ENCODE measurements at places on chromosomes 5 and 9.

DNA sequence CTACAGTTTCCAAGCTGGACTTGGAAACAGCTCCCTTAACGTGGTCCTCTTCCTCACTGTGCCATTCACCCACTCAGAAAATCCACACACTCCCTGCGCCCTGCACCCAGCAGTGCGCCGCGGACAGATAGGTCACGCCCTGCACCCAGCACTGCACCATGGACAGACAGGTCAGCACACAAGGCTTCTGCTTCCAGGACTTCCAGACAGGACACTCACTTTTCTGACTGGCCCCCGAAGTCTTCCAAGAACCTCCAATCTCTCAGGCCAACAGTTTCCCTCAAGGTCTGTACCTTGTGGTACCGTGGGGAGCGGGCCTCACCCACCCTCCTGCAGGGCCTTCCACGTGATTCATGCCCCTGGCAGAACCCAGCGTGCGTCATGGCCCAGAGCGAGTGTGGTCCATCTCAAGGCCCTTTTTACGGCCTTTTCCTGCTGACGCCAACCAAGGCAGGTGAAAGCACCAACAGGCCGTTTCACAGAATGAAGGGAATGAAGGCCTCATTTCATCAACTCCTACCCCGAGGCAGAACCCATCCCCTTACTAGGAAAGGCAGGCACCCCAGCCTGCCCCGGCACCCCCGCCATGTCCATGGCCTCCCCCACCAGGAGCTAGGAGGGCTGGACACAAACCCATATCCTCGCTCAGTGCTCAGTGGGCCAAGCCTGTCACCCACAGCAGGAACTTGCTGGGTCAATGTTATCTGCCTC is 17.3 kb downstream of the VAV2 start:
- no peak for DNase-seq

GRCh38 chr9:23073136-23073535 is 626.5 kb downstream of the DMRTA1 start:
- DNase-seq: no peak

- DNase-seq: no peak
These were observed 51.3 kb downstream of the DENND4C start for GRCh38 chr9:19281801-19282200.

- DNase-seq: no peak
These were observed 37.9 kb downstream of the CYFIP2 start for GRCh38 chr5:157303667-157304327.

GRCh38 chr9:101485924-101486692 is 47.5 kb upstream of the RNF20 start:
- no peak for DNase-seq

DNA sequence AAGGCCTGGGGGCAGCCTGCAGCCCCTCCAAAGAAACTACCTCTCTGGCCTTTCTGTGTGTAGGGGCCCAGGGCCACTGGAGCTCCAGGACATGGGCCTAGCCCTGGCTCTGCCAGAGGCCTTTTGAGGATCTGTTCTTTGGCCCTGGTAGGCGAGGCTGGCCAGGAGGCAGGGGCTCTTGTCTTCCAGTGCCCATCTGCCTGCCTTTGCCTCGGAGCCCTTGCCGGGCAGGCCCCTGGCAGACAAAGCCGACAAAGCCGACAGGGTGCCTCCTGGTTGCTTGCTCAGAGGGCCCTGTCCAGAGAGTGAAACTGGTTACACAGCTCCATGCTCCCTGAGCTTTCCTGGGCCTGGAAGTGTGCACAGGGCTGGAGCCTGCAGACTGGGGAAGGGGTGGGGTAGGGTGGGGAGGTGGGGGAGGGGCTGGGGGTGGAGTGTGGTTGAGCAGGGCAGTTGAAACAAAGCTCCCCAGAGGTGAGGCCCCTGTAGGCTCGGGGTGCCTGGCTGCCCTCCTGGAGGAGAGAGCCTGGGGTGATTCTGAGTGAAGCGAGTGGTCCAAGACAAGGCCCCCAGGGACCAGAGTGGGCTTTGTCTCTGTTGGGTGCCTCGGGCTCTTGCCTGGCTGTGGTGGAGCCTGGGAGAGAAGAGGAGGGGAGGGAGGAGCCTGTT is 29.3 kb downstream of the PTPA start:
- DNase-seq: no peak

DNA sequence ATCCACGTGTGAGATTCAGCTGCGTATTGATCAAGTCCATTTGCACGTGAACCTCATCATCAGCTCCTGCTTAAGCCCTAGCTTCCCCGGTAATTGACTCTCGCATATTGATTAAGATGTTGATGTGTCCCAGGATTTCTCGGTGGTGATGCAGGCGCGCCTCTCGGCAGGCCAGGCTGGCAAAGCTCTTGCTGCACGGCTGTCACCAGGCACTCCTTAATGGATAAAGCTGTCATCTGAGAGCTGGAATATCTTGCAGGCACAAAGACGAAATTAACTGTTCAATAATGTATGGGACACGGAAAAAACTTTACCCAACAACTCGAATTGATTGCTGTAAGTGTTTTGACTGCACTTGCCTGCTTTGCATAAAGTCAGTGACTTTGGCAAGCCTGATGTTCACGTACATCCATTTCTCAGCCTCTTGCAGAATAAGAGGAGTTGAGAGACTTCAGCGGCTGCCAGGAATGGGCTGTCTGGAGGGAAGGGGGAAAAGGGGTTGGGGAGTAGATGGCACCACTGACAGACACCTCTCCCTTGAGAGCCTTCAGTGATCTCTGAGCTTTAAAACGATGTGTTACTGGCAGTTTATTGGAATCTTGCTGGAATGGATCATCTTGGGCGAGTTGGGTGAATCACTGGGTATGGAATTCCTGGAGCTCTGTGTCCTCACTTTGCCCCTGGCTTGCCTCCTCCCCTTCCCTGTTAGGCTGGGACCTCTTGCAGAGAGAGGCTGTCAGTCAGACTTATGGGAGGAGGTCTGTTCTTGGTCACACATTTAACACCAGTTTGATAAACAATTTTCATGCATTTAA is 650.3 kb downstream of the CCDC171 start:
- no peak for DNase-seq

DNA sequence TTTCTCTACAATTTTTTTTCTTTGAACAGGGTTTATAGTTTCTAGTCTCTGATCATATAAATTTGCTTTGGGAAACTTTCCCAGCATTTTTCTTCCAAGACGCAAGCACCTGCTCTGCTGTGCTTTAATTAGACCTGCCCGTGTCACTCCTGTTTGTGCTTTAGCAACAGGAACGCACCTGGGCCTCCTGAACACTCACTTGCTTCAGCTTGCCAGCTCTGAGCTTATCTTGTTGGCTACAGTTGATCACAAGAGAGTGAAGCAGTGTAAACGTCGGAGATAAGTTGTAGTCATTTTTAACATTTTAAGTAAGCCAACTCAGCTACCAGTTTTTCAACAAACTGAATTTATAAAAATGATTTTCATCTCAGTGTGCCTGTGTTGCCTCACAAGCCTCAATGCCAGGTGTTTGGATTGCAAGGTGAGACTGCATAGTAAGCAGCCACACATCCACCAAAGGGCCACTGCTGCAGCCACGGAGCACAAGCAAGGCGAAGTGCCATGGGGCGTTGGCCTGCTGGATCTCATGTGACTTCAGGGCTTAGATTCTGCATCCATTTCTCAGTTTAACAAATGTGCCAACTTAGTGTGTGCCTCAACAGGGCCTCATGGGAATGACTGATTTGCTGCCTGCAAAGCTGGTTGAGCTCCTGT is 166.9 kb downstream of the TRIO start:
- DNase-seq: no peak

GRCh38 chr9:34492051-34492450 is 30.7 kb downstream of the ENHO start:
- no peak for DNase-seq

- no peak for DNase-seq
These were observed 8.9 kb downstream of the TSSK1B start for GRCh38 chr5:113425909-113426308.

- DNase-seq: peak; percentile 89
These were observed at the start of gene NUP155 for GRCh38 chr5:37370864-37371726. TSS of gene NUP155 (minus strand) at chr5:37371106. CDS start at chr5:37370977, 129 bp downstream.

GRCh38 chr9:86734771-86735170 is 212.5 kb downstream of the GAS1 start:
- no peak for DNase-seq

DNA sequence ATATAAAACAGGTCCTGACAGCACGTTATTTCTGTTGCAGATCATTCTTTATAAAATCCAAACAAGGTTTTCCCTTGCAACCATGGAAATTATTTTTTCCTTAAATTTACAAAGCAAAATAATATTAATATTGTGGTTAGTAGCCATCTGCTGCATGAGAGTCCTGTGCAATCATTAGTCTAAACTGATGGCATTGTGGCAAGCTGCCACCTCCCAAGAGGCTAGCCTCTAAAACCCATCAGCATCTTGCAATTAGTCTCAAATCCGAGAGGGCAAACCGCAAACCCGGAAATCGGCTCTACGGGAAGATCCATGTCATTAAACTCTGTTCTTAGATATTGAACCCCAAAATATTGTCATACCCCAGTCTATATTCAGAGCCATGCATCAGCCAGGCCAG is 11.3 kb upstream of the CDH6 start:
- DNase-seq: no peak

DNA sequence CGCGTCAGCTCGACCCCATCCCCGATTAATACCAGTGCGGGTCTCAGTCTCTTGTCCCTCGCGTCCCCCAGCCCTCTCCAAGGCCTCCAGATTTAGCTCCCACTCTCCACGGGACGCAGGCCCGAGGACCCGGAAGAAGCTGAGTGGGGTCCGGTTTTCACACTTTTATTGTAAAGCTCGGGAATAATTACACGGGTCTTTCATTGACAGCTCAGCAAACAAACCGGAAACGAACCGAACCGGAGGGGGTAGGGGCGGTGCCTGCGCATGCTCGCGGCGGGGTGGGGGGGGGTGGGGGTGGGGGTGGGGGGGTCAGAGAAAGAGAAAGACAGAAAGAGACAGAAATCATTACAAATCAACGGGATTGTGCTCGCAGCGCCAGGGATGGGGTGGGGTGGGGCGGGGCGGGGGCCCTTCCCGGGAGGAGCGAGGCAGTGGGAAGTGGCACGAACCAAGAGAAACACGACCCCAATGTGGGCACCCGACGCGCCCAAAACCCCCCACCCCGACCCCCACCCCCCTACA is 27.9 kb downstream of the PCDH1 start:
- peak; percentile 80 for DNase-seq

- no peak for DNase-seq
These were observed 29.4 kb downstream of the SLC6A3 start for GRCh38 chr5:1415626-1416360.

GRCh38 chr5:34587355-34588241 is 68.5 kb upstream of the RAI14 start:
- DNase-seq: no peak

GRCh38 chr5:28397502-28397941 is 1359.1 kb upstream of the CDH9 start:
- DNase-seq: no peak

DNA sequence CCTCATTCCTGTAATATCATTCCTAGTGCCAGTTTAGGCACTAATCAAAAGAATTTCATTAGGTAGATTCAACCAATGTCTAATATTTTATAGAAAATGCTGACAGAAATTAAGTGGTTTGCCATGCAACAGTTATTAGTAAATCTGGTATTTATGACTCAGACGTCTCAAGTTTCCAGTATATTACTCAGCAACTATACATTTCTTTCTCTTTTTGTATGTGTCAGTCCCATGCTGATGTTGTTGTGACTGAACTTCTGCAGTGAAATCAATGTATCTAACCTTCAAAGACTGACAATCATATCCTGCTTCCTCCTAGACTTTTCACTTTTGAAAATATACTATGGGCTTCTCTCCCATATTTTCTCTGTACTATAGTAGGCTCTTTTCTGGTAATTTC is 822.5 kb downstream of the NR2F1-AS1 start:
- DNase-seq: no peak

DNA sequence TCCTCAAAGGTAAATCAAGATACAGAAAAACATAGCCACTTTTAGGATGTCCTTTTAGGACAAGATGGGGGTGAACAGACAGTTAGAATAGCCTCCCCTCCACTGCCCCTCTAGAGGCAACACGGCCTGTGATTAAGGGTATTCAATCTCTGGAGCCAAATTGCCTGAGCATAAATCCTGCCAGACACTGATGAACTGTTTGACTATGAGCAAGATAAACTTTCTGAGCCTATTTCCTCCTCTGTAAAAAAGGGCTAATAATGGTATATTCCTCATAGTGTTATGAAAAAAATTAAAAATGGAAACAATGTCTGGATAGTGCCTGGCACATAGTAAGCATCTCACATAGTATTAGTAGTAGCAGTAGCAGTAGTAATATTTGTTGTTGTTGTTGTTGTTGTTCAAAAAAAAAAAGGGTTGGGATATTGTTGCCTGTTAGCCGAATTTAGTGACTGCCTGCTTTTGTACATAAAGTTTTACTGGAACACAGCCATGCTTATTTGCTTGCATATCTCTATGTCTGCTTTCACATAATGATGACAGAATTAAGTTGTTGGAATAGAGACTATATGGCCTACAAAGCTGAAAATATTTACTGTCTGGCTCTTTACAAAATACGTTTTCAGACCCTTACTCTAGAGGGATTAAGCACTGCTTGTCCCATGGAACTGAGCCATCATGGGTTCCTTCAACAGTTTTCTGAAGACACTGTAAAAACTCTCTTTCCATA is 536.3 kb downstream of the TLE4 start:
- DNase-seq: no peak

GRCh38 chr5:138666226-138666742 is 86.9 kb upstream of the CTNNA1 start:
- DNase-seq: no peak

DNA sequence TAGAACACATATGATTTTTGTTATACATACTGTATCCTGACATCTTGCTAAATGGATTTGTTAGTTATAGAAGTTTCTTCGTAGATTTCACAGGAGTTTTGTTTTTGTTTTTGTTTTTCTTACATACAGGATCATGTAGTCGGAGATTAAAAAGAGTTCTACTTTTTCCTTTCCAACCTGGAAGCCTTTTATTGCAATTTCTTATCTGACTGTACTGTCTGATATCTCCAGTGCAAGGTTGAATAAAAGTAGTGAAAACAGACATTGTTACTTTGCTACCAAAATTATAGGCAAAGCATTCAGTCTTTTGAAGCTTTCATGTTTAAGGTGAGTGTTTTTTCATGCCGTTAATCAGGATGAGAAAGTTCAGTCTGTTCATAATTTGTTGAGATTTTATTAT is 117.4 kb upstream of the PRSS3 start:
- DNase-seq: no peak

DNA sequence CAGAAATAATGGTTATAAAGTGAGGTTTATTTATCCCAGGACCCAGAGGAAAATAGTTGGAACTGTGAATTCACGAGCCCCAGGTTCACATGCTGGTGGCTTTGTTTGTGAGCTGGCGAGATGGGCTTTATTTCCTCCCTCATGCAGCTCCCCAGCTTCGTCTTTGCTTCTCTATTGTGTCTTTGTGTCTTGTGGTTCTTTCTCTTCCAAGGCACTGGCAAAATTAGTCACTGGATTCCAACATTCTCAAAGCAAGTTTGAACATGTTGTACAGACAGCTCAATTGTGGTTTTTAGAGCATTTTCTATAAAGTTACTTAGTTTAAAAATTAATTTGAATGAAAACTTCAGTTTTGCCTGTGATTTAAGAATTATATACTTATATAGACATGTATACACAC is 7.2 kb downstream of the NDUFS6 start:
- no peak for DNase-seq

Measured in GM13977 (cell line).